ENCODE measurements at places on chromosomes 4 and X.

DNA sequence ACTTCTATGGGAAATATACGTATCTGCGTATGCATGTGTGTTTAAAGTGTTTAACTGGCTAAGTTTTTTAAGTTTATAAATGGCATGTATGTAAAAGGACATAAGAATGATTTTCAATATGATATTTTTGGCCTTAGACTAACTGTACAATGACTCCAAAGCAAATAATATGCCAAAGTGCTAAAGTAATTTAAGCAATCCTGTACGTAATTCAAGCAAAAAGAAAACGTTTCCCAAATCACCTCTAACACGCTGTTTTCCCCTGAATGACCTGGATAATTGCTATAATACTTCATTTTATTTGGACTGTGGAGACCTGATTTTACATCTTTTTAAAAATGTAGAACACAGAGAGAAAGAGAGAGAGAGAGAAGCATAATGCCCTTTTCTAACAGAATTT is 183.0 kb upstream of the HAND2 start:
- no peak for DNase-seq

DNA sequence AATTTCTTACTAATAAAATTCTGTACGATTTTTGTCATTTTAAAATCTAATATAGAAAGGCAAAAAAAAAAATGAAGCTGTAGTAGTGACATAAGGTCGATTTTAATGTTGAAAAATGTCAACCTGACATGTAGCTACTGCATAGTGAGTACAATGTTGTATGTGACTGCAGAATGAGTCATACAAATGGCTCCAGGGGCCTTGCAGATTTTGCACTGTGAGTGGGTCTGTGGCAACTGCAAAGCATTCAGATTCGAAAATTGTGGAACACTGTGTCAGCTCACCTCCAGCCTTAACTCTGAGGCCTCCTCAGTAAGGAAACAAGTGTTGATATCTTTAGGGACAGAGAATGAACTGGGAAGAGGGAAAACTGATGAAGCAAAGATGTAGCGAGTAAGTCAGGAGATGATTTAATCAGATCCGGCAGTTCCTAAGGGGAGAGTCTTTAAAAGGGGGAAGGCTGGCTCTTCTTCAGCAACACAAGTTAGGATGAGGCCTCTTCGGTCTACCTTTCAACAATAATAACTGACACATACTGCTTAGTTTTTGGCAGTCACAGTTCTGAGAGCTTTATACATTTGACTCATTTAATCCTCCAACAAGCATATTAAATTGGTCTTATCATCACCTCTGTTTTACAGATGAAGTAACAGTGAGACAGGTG is 24.9 kb downstream of the TKTL2 start:
- no peak for DNase-seq

GRCh38 chr4:184030036-184030435 is 124.9 kb downstream of the STOX2 start:
- DNase-seq = no peak

DNA sequence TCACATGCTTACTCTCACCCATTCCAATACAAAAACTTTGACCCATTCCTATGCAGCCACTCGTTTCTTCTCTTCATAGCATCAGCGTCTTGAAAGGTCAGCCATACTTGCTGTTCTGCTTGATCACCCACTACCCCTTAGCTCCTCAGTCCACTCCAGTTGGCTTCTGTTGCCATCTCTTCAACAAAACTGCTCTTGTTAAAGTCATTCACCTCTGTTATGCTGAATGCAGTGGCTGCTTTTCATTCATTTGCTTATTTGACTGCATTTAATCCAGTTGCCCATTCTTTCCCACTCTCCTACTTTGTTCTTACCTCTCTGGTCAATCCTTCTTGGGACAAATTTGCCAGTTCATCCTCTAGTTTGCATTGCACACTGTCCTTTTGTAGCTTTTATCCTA is 24.9 kb downstream of the CEP135 start:
- DNase-seq = no peak

- DNase-seq = no peak
These were observed 26.5 kb upstream of the FUNDC1 start for GRCh38 chrX:44569122-44569521.

- DNase-seq = no peak
These were observed 512 bp upstream of the TMEM131L start for GRCh38 chr4:153465615-153466080.

GRCh38 chr4:186666252-186666651 is 57.4 kb downstream of the FAT1 start:
- DNase-seq = no peak
